ENCODE measurements at places on chromosomes 2 and 18. TPM values are rescaled to one million over a fixed set of nuclear protein-coding genes. Genes with fewer than 3 reads are reported as not detected.

- H3K27me3 ChIP-seq: no peaks in the 10 kb centered on the region
- H3K36me3 ChIP-seq: no peaks in the 10 kb centered on the region
- no peak overlapping the region for H3K27ac ChIP-seq
- H3K4me1 ChIP-seq: peaks cover 23% of the 10 kb centered on the region
- no peak for DNase-seq
- H3K4me3 ChIP-seq: peak overlapping the region; percentile 2
Measured at GRCh38 chr2:132478461-132479105, 62.0 kb downstream of the GPR39 start.

GRCh38 chr2:100013892-100014677, 128.3 kb downstream of the AFF3 start:
- no peak overlapping the region for H3K4me3 ChIP-seq
- H3K27ac ChIP-seq: no peak overlapping the region
- no peaks in the 10 kb centered on the region for H3K36me3 ChIP-seq
- no peak for DNase-seq
- H3K27me3 ChIP-seq: peaks cover 26% of the 10 kb centered on the region
- no peaks in the 10 kb centered on the region for H3K4me1 ChIP-seq

DNA sequence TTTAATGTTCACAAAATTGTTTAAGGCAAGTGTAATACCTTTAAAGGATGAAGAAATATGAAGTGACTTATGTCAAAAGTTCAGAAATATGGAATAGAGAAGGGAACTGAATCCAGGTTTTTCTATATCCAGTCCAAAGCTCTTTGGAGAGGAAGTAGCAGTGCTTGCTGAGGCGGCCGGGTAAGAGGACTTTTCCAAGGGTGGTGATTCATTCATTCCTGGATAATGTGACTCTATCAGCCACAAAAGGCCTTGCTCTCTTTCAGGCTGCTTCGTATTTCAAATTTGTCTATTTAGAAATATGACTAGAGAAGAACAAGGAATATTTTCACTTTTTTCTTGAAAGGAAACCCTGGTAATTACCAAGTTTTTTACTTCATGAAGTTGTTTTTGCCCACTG, 830.1 kb upstream of the ZEB2 start:
- no peak overlapping the region for H3K27ac ChIP-seq
- H3K27me3 ChIP-seq: no peaks in the 10 kb centered on the region
- no peaks in the 10 kb centered on the region for H3K4me1 ChIP-seq
- H3K36me3 ChIP-seq: no peaks in the 10 kb centered on the region
- H3K4me3 ChIP-seq: no peak overlapping the region
- no peak for DNase-seq

DNA sequence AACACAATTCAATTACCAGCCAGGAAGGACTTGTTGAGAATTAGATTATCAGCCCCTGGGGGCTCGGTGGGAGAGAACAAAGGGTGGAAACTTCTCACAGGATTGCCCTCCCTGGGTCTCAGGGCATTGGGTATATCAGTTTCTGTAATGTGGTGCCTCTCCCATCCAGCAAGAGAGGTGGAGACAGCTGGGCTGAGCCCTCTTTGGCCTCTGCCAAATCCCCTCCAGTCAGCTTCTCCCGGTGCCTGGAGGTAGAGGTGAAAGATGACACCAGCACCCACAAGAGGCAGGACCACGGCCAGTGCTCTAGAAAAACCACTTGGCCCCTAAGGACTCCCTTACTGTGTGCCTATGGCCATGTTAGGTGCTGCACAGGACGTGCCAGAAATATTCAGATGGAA, 179.7 kb downstream of the HAUS1 start:
- no peak for DNase-seq
- H3K36me3 ChIP-seq: no peaks in the 10 kb centered on the region
- H3K27me3 ChIP-seq: no peaks in the 10 kb centered on the region
- no peak overlapping the region for H3K4me3 ChIP-seq
- H3K27ac ChIP-seq: no peak overlapping the region
- H3K4me1 ChIP-seq: peaks cover 21% of the 10 kb centered on the region

GRCh38 chr2:101151146-101151858, at the start of gene TBC1D8:
TBC1D8 (minus strand) TSS chr2:101151382; CDS start chr2:101151253, 129 bp downstream.
- peaks cover 37% of the 10 kb centered on the region for H3K4me1 ChIP-seq
- no peaks in the 10 kb centered on the region for H3K36me3 ChIP-seq
- peak within 1 kb of the TSS; percentile 38 for H3K27ac ChIP-seq
- DNase-seq: peak; percentile 89
- peaks cover 17% of the 10 kb centered on the region for H3K27me3 ChIP-seq

- H3K27ac ChIP-seq: no peak overlapping the region
- no peak overlapping the region for H3K4me3 ChIP-seq
- peaks cover 6% of the 10 kb centered on the region for H3K36me3 ChIP-seq
- no peaks in the 10 kb centered on the region for H3K4me1 ChIP-seq
- no peak for DNase-seq
Measured at GRCh38 chr2:229952256-229952835, 30.0 kb downstream of the FBXO36 start.

GRCh38 chr18:48161191-48161910, 230.9 kb upstream of the SMAD2 start:
- DNase-seq: peak; percentile 78
- H3K36me3 ChIP-seq: no peaks in the 10 kb centered on the region
- peaks cover 45% of the 10 kb centered on the region for H3K27me3 ChIP-seq
- peaks cover 2% of the 10 kb centered on the region for H3K4me1 ChIP-seq
- H3K27ac ChIP-seq: peak overlapping the region; percentile 31
- H3K4me3 ChIP-seq: peak overlapping the region; percentile 73

DNA sequence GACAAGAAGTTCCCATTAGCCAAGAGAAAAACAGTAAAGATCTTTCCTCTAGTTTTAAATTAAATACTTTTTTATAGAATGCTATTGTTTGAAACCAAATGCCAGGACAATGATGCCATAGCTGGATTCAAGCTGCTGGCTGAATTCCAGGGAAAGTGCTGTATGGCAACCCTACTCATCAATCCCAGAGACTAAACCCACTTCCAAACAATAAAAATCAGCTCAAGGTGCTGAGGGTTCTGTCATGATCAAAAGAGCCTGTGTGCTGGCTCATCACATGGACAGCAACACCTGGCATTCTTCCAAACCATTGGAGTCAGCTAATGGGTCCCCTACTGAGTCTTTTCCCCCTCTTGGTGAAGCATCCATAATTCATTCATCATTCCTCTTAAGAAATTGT, 53.7 kb upstream of the PARD3B start:
- DNase-seq: no peak
- no peak overlapping the region for H3K4me3 ChIP-seq
- no peaks in the 10 kb centered on the region for H3K27me3 ChIP-seq
- no peak overlapping the region for H3K27ac ChIP-seq
- peaks cover 26% of the 10 kb centered on the region for H3K4me1 ChIP-seq

DNA sequence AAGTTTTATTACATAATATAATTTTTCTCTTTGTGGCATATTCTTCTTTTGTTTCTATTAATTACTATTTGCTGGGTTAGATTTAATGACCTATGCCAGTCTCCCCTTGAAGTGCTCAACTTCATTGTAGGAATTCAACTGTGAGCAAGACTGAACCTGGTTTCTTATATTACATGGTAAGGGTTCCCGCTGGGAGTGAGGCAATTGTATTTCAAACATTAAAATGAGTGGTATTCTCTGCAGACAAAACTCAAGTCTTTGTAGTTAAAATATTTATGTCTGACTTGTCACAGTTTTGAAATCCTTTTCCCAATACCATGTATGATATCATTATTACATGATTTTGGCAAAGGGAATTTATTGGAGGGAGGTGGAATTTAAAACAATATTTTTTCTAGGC, 278.7 kb downstream of the GULP1 start:
- H3K27me3 ChIP-seq: no peaks in the 10 kb centered on the region
- no peaks in the 10 kb centered on the region for H3K4me1 ChIP-seq
- no peak overlapping the region for H3K4me3 ChIP-seq

- no peaks in the 10 kb centered on the region for H3K4me1 ChIP-seq
- no peak overlapping the region for H3K4me3 ChIP-seq
- no peaks in the 10 kb centered on the region for H3K36me3 ChIP-seq
- peaks cover 7% of the 10 kb centered on the region for H3K27me3 ChIP-seq
Measured at GRCh38 chr2:30139131-30139870, 7.5 kb upstream of the YPEL5 start.

DNA sequence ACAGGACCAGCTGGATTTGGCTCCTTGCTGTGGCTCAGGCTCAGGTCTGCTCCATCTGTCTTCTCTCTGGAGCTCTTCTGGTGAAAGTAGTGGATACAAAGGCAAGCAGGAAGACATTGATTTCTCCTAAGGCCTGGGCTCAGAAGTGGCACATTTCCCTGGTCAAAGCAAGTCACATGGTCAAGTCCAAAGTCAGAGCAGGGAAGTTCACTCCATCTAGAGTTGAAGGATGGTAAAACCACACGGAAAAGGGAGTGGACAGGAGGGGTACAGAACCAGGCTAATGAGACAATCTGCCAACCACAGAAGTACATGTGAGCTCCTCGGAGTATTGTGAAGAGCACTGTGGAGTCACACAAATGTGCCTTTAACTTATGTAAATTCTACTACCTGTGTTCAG, 66.1 kb downstream of the MARCO start:
- no peak for DNase-seq
- H3K36me3 ChIP-seq: no peaks in the 10 kb centered on the region
- H3K4me1 ChIP-seq: no peaks in the 10 kb centered on the region
- peaks cover 50% of the 10 kb centered on the region for H3K27me3 ChIP-seq

DNA sequence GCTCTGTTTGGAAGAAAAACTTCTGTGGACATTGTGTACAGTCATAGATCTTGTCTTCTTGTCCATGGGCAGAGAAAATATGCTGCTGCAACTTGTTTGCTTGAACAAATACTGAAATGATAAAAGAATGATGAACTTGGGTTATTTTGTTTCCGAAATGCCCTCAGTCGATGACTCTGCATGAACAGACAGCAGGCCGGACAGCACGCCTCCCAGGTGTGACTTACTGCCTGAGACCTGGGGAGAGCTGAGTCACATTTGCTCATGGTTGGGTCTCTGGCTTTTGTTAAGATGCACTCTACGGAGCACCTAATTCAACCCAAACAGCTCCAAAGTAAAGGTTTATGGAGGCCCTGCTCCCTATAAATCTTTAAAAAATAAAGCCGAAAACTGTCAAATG, 262.5 kb downstream of the ZNF521 start:
- no peak for DNase-seq
- H3K4me1 ChIP-seq: peaks cover 14% of the 10 kb centered on the region
- H3K27me3 ChIP-seq: no peaks in the 10 kb centered on the region
- no peak overlapping the region for H3K4me3 ChIP-seq

GRCh38 chr2:16365366-16365765, 300.3 kb downstream of the CYRIA start:
- no peaks in the 10 kb centered on the region for H3K27me3 ChIP-seq
- H3K27ac ChIP-seq: no peak overlapping the region
- H3K4me3 ChIP-seq: no peak overlapping the region
- H3K36me3 ChIP-seq: no peaks in the 10 kb centered on the region

DNA sequence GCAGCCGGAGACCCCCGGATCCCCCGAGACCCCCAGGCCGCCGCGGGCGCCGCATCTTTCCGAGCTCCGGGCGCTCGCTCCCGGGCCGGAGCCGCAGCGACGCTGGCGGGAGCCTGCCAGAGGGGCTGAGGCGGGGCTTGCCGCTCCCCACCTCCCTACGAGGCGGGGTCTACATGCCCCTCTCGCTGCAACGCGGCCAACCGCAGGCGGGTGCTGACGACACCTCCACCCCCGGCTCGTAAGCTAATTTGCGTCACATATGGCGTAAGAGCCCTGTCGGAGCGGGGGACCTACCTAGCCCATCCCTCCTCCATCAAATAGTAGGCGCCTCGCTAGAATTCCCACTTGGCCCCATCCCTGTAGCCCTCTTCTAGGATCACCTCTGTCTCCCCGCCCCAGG, at the start of gene PTPRN:
Gene PTPRN (minus strand): TSS at position 124 of the 400 bp plus-strand sequence. CDS start 69 bp downstream, at position 55.
- H3K4me3 ChIP-seq: peak within 1 kb of the TSS; percentile 73
- H3K27me3 ChIP-seq: peaks cover 76% of the 10 kb centered on the region
- H3K27ac ChIP-seq: peak within 1 kb of the TSS; percentile 77
- no peaks in the 10 kb centered on the region for H3K36me3 ChIP-seq
- DNase-seq: no peak

GRCh38 chr2:188582211-188582610, 290.5 kb downstream of the GULP1 start:
- H3K4me3 ChIP-seq: no peak overlapping the region
- no peaks in the 10 kb centered on the region for H3K4me1 ChIP-seq
- no peak overlapping the region for H3K27ac ChIP-seq

DNA sequence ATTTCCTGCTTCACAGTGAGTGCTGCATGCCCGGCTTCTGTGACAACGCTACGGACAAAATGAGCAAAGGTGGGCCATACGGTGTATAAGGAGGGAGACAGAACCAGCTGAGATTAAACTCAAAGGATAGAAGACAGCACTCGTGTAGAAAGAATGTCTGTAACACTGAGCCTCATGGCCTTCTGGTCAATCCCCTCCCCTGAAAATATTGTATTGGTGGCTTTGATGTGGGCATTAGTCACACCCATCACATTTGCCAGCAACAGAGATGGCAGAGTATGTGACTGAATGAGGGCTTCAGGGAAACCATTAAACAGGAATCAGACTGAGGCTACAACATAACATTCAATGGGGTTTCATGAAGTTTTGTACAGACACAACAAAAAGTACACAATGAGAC, 287.8 kb upstream of the CCDC68 start:
- H3K36me3 ChIP-seq: peaks cover 7% of the 10 kb centered on the region
- H3K27ac ChIP-seq: no peak overlapping the region
- no peak overlapping the region for H3K4me3 ChIP-seq
- DNase-seq: no peak
- H3K4me1 ChIP-seq: peaks cover 9% of the 10 kb centered on the region

DNA sequence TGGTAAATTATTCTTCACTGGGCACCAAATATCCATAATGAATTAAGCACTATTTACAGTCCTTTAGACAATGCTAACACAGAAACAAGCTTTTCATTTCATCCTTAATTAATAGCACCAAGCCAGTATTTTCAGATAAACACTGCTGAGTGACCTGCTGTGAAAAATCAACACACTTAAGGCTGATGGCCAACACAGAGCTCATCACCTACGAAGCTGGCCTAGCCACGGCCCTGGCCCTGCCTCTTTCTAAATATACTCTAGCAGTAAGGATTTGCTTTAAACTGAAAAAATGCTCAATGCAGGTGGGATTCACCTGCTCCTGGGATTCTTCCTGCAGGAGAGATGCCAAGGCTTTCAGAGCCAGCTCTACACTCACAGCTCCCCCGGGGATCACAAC, 18.4 kb downstream of the CYB5A start:
- H3K27me3 ChIP-seq: no peaks in the 10 kb centered on the region
- peak overlapping the region; percentile 47 for H3K27ac ChIP-seq
- H3K36me3 ChIP-seq: peaks cover 16% of the 10 kb centered on the region
- peaks cover 56% of the 10 kb centered on the region for H3K4me1 ChIP-seq
- no peak for DNase-seq

- no peak overlapping the region for H3K4me3 ChIP-seq
- no peak overlapping the region for H3K27ac ChIP-seq
- H3K36me3 ChIP-seq: no peaks in the 10 kb centered on the region
- DNase-seq: no peak
- peaks cover 28% of the 10 kb centered on the region for H3K27me3 ChIP-seq
Measured at GRCh38 chr2:68926796-68927195, 25.9 kb downstream of the GKN2 start.

- no peak for DNase-seq
- no peak overlapping the region for H3K27ac ChIP-seq
- H3K4me1 ChIP-seq: peaks cover 10% of the 10 kb centered on the region
- no peaks in the 10 kb centered on the region for H3K27me3 ChIP-seq
- H3K36me3 ChIP-seq: no peaks in the 10 kb centered on the region
- no peak overlapping the region for H3K4me3 ChIP-seq
Measured at GRCh38 chr2:22282916-22283315, 1102.1 kb upstream of the KLHL29 start.

The MALL gene
- total RNA-seq: 6.9 TPM

The TIMM21 gene
- total RNA-seq: 27.5 TPM

The PCARE gene
- total RNA-seq: not detected

The AMER3 gene
- 7.0 TPM for total RNA-seq

The WBP1 gene
- total RNA-seq: 140 TPM

The C2orf80 gene
- not detected for total RNA-seq

The MYO1B gene
- total RNA-seq: 158 TPM

Measured in progenitor cell of endocrine pancreas (in vitro differentiated cells).